ENCODE measurements at places on chromosomes 5 and 9.

DNA sequence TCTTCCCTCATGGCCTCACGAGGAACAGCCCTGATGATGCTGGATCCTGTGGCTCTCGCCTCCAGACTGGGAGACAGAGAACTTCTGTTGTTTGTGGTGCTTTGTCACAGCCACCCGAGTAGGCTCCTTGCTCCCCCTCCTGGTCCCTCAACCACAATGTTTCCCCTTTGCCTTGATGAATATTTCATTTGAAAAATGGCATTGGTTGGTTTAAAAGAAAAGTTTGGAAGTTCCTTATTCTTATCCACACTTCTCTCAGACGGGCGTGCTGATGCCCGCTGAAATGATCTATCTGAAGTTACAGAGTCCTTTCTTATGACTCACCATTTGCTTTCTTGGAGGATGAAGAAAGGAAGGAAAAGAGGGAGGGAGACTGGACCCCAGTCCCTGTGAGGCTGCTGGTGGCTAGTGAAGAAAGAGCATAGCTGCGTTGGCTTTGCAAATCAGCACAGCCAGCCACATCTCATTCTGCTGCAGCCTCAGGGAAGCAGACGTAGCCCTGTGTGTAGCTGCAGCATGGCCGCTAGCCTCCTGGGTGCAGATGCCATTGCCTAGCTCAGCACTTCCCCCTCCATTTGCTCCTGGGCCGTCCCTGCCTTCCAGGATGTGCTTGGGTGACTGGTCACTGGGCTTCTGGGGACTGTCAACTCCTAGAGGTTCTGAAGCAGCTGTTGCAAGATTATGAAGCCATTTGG is 185.9 kb downstream of the ERCC6L2 start:
- DNase-seq = peak; percentile 27

DNA sequence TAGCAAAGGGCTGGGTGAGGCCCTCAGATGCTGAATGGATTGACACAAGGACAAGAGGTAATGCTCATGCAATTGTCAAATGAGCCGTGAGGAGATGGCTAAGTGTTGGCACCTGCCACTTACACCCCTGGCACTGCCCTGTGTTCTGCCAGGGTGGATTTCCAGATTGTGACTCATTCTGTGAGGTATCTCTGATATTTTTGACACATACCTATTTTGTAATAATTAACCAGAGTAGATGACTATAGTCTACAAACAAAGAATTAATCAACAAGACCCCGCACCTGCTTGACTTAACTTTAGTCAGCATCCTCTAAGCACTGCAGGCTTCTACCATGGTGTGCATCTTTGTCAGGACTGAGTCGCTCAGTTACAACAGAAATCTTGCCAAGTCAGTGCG is 200.8 kb downstream of the DIRAS2 start:
- no peak for DNase-seq

- no peak for DNase-seq
Measured at GRCh38 chr9:98707166-98708102, 1.3 kb downstream of the GABBR2 start.

DNA sequence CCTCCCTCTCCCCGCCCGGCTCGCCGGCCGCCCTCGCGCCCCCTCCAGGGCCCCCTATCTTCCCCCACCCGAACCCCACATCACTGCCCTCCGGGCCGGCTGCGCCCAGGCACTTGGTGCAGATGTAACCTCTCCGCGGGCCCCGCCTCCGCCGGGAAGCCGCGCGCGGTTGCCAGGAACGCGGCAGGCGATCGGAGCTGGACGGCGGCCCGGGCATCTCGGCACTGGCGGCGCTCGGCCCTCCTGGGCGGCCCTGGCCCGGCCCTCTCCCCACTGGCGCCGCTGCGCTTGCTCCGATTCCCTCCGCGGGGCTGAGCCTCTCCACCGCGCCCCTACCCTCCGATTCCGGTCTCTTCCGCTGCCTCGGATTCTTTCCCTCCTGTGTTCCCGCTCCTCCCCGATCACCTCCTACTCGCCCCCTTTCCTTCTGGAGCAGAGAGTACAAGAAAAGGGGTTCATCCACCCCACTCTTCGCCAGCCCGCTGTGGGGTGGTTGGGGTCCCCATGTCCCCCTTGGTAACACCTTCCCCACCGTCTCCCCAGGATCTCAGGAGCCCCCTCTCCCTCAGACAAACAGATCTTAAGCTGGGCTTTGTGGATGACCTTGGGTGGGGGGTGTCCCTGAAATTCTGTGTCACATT is 70.6 kb downstream of the C9orf50 start:
- no peak for DNase-seq

DNA sequence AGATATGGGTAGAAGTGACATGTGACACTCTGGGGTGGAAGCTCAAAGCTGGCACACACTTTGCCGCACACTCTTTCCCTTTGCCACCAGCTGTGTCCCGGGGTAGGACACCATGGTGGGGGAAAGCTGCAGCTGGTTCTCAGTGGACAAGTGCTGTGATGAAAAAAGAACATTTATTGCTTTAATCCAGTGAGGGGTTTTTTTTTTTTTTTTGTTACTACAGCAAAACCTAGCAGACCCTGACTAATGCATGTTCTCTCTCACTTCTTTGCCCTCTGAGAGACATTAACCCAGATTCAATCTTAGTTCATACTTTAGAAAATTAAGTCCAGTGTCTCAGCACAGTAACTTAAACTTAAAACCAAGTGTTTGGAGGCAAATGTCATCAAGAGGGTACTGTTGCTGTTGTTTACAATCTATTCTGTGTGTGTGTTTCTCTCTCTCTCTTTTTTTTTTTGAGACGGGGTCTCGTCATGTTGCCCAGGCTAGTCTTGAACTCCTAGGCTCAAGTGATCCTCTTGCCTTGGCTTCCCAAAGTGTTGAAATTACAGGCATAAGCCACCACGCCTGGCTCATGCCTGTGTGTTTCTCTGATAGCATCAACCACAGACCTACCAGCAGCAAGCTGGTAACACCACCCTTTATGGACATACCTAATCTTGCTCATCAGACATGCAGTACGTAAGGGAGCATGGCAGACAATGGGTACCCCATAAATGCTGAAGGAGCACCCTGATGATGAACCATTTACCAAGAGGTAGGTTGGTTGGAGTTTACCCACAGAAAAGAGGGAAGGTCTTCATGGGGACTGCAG is 84.7 kb upstream of the TBC1D2 start:
- DNase-seq = no peak

- DNase-seq = no peak
Measured at GRCh38 chr5:3031733-3032378, 280.4 kb upstream of the IRX2 start.

- DNase-seq = no peak
Measured at GRCh38 chr5:94407023-94407422, 211.4 kb downstream of the KIAA0825 start.

Data from stimulated activated CD8-positive, alpha-beta memory T cell treated with anti-CD3 and anti-CD28 coated beads, Interleukin-4, amount 100 ng/mL, for 1 hour (primary cell).